Activated T-cell treated with anti-CD3 and anti-CD28 coated beads, Interleukin-2, amount 50 U/mL, for 72 hours (primary cell): ENCODE measurements at places on chromosomes 6 and 20.

DNA sequence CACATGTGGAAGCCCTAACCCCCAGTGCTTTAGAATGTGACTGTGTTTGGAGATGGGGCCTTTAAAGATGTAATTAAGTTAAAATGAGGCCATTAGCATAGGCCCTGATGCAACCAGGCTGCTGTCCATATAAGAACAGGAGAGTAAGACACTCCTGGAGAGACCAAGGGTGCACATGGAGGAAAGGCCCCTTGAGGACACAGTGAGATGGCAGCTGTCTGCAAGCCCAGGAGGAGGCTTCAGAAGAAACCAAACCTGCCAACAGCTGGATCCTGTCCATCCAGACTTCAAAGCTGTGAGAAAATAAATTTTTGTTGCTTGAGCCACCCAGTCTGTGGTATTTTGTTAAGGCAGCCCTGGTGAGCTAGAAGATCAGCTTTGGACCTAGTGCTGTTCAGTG, 16.8 kb upstream of the SNRPB2 start:
- DNase-seq, result no peak

GRCh38 chr20:54029176-54029575, 41.2 kb downstream of the BCAS1 start:
- DNase-seq, result no peak

- DNase-seq, result peak; percentile 72
These were observed 28.8 kb upstream of the GNRH2 start for GRCh38 chr20:3014662-3015061.

DNA sequence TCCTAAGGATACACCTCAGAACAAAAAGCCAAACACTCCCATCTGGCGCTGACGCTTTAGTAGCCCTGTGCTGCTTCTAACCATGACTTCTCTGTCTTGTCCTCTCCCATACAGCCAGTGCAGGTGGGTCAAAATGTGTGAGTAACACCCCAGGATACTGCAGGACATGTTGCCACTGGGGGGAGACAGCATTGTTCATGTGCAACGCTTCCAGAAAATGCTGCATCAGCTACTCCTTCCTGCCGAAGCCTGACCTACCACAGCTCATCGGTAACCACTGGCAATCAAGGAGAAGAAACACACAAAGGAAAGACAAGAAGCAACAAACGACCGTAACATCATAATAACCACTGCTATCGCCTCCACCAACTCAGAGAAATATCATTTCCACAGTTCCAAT, 1.4 kb downstream of the DEFB132 start:
- DNase-seq, result no peak

DNA sequence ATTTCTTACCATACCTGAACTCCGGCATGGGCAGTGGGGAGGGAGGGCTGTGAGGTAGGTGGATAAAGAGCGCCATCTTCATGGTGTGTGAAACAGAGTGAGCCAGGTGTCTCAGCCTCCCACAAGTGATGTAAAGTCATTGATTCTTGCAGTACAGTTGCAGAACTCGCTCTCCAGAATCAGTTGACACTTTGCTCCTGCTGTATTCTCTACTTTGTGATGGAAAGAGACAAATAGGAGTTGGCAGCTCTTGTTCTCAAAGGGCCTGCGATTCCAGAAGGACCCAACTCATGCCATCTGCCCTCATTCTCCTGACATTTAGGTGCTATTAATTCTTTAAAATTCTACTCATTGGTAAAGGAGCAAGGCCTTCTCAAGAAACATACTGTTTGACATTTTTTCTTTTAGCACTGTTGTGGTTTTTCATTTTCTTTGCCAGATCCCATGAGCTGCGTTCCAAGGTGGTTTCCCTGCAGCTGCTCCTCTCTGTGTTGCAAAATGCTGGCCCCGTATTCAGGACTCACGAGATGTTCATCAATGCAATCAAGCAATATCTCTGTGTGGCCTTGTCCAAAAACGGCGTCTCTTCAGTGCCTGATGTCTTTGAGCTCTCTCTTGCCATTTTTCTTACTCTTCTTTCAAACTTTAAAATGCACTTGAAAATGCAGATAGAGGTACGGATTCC, 49.3 kb downstream of the ARFGEF2 start:
- DNase-seq, result no peak

DNA sequence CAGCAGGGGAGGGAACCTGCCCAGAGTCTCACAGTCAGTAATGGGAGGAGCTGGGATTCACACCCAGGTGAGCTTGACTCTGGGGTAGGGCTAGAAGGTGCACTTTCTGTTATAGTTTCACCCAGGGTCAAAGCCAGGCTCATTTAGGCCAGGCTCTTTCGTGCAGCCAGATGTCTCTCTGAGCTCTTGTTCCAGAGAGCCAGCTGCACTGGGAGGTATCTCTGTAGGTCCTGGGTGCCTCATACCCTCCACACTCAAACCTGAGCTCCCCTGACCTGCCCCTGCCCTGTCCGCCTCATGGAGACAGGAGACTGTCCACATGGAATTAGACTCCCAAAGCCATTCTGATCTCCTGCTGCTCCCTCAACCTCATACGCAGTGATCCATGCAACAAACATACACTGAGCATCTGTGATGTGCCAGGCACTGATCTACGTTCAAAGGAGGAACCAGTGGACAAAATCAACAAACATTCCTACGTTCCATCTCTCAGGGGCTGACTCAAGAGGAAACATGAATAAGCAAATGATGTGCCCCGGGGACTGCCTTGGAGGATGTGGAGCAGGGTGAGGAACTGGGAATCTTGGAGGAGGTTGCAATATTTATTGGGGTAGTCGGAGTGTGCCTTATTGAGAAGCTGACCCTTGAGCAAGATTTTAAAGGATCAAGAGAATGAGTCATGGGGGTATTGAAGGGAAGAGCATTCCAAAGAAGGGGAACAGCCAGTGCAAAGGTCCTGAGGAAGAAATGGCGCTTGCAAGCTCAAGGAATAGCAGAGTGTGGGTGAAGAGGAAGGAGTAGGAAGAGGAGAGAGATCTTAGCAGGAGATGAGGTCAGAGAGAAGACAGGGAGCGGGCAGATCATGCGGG, 71.3 kb upstream of the TOX2 start:
- DNase-seq, result no peak

GRCh38 chr6:21883595-21884328, 290.2 kb downstream of the SOX4 start:
- DNase-seq, result no peak

DNA sequence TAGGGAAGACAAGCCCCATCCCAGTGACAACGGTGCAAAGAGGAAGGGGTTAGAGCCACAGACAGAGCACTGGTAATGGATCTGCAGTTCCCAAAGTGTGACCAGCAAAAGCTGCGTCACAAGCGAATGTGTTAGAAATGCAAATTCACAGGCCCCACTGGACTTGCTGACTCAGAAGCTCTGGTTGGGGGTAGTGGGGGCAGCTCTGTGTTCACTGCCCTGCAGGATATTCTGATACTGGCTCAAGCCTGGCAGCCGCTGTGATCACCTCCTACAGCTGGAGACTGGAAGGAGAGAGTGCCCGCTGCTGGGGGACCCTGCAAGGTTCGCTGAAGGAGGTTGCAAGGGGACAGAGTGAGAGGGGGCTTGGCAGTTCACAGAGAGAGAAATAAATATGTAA, 179.7 kb upstream of the CDH4 start:
- DNase-seq, result no peak

DNA sequence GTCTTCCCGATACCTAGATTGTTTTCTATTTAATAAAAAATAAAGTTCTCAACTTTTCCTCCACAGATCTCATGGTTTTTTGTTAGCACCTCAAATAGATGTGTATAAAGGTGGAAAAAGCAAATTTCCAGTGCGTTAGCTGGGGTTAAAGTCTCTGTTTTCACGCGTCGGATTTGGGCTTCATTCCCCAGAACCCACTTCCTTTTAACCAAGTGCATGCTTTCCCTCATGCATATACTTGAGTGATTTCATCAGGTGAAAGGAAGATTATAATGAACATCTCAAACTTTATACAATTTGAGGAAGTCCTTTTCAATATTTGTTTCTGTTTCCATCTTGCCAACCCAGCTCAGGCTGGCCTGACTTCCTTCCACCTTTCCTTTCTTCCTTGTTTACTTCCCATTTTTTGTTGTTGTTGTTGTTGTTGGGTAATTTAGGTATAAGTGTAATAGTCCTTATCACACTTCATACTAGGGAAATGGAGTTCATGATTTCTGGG, 43.9 kb upstream of the GGTLC1 start:
- DNase-seq, result no peak

DNA sequence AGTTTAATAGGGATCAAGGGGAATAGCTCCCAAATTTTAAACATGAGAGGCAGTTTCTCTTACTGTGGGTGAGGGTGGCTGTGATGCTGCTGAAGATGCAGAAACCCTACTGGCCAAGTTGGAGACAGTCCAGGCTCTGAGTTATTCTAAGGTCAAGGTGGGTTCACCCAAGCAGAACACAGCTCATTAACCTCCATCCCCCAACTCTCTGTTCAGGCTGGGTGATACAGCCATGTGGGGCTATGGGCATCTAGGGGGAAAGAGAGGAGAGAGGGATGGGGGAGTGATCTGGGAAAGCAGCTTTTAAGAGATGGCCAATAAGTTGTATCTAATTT, 18.9 kb upstream of the TRAM2 start:
- DNase-seq, result no peak

DNA sequence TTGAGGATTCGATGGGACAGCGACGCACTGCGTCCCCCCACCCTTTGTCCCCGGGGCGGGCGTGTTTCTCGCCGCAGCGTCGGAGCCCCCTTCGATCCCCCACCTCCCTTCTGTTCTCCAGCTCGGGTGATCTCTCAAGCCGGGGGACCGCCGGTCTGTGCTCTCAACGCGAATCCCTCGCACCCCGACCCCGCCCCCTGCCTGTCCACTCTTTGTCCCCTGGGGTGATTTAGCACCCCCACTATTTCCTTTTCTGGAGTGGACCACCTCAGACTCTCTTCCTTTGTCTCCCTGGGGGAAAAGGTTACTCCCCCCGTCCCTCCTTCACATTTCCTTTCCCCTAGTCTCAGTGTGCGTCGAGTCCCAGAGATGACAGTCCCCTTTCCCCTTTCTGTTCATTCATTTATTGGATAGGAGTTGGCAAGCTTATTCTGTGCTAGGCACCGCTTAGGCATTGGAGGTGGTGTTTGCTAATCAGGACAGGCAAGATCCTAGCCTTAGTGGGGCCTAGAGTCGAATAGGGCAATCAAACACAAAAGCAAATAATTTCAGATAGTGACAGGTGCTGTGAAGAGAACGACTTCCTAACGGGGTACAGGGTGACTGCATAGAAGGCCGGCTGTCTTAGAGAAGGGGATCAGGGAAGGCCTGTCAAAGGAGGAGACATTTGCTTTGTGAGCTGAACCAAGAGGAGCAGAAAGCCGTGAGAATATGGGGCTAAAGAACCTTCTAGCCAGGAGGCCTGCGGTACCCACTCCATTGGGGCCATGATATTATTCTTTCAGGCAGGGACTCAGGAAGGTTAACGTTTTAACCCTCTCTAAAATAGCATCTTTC, 741 bp downstream of the PTPN1 start:
- DNase-seq, result no peak

- no peak for DNase-seq
These were observed 120.4 kb downstream of the VEGFA start for GRCh38 chr6:43890197-43891062.

GRCh38 chr6:133512410-133513016, 271.4 kb downstream of the EYA4 start:
- DNase-seq, result peak; percentile 23

DNA sequence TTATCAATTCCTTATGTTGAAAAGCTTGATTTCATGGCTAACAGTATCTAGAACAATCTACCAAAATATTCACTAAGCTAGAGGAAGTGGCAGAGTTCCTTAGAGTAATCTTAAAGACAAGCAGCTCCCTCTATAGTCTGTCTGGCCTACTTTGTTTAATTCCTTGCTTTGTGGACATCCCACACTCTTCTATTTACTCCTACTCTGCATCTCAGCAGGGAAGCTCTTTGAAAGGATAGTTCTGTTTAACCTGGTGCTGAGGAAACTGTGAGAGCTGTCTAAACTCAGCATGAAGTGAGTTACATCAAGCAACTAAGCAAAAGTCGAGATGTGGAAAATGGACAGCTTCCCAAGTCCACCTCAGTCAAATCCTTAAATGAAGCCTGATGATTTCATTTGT, 4.3 kb downstream of the REV3L start:
- no peak for DNase-seq
